ENCODE measurements at places on chromosomes 1 and 21. TPM values are rescaled to one million over a fixed set of nuclear protein-coding genes. Genes with fewer than 3 reads are reported as not detected.

The CRP gene
- total RNA-seq: not detected

The ERG gene
- not detected for total RNA-seq

The MIXL1 gene
- total RNA-seq: not detected

The HES3 gene
- not detected for total RNA-seq

The TRAF3IP3 gene
- 571 TPM for total RNA-seq

The DHRS3 gene
- total RNA-seq: 91.8 TPM

The TMEM52 gene
- not detected for total RNA-seq

Measured in CD4-positive, alpha-beta memory T cell (primary cell).